IPS DF 6.9 (cell line): ENCODE measurements at places on chromosomes 7 and 10.
A peak's percentile ranks its signal among the peaks of the same experiment; 100 is the strongest.

DNA sequence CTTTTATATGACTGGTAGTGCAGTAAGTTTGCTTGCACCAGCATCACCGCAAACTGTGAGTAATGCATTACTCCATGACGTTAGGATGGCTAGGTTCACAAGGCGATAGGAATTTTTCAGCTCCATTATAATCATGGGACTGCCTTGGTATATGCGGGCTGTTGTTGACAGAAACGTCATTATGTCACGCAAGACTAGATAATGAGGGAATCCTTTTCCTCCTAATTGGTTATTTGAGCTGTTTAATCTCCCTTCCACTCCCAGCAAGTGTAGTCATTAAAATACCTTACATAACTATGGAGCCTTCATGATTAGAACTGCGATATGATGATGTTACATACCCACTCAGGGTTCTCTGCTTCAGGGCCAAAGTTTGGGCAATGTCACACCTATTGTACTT lies 17.3 kb downstream of the KLLN start:
- DNase-seq = no peak

GRCh38 chr7:107914831-107915230 lies 23.8 kb downstream of the DLD start:
- DNase-seq = no peak

DNA sequence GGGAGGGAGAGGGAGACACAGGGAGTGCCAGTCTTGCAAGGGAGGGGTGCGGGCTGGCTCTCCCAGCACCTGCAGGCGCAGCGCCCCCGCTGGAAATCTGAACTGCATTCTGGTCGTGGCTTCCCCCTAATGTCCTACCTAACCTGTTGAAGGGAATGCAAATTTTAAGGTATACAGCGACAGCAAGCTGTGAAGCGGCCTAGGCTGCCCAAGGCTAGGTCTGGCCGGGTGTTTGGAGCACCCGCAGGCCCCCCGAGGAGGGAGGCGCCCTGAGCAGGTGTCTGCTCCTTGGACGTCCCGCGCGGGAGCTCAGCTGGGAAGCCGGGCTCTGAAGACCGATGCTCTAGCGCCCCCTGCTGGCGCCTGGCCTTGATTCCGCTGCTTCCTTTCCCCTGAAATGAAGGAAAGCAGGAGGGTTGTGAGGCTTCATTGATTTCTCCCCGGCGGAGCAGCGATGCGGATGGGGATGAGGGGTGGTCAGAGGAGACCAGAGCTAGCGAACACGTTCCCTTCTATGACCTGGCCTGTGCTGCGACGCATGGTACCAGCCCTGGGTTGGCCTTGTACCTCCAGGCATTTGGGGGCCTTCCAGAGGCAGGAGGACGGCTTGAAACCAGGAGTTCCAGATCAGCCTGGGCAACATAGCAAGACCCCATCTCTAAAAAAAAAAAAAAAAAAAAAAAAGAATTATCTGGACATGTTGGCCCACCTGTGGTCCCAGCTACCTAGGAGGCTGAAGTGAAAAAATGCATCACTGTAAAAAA lies 601.3 kb downstream of the GALNT17 start:
- peak; percentile 87 for DNase-seq

DNA sequence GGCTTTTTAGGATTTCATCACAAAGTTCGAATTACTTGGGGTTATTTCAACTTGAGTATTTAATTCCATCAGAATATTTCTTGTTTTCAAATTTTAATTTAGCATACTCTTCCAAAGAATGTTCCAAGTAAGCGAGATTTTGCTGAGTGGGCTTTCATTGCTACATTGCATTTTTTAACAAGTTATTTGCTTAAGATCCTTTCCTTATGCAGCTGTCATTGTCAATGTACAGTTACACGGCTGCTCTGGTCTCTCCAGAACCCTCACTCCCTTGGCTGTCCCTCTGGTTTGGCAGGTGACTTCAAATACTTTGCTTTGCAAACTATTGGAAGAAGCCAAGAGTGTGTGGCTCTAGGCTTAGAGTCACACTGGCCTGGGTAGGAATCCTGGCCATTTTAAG lies 80.0 kb downstream of the CFAP58 start:
- no peak for DNase-seq

DNA sequence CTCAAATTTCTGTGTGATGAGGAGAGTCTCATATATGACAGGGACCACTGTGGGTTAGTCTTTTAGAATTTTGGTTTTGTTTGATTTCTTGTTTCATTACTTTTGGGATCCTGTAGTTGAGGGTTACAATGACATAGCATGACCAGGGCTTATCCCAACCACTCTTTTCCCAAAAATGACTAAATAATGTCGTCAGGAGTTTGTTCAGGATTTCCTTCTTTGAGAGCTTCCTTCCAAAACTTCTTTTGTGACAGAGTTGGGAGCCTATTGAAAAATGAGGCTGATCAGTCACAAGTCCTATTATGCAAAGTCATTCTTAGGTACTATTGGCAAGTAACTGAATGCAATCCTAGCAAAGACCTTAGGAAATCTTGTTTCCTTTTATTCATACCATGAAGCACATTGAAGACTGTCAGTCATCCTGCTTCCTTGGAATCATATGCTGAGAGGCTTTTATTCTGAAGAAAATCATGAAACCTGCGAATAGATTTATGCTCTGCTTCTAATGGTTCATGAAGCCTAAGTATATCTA lies 498.3 kb downstream of the LRMDA start:
- DNase-seq = no peak
